SJCRH30 (cell line): ENCODE measurements at places on chromosomes 4 and X.

GRCh38 chr4:138330531-138330930 is 88.4 kb upstream of the SLC7A11 start:
- DNase-seq = no peak

GRCh38 chrX:129581904-129582303 is 41.8 kb downstream of the OCRL start:
- DNase-seq = no peak

- DNase-seq = no peak
These were observed 149.9 kb downstream of the CHIC2 start for GRCh38 chr4:53914313-53915016.

DNA sequence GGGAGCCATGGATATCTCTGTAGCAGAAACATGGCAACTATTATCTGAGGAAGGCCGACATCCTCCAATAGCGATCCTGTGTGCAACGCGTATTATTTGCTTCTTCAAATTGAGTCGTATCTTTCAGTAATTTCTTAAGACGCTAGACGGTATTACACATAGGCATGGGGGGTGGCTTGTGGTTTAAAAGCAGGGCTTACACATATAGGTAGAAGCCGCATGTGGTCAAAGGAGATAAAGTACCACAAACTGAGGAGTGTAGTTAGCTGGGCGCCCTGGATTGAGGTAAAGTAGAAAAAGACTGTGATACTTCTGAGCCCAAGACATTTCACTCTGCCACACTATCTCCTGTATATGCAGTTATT is 94.6 kb downstream of the SORBS2 start:
- DNase-seq = no peak

DNA sequence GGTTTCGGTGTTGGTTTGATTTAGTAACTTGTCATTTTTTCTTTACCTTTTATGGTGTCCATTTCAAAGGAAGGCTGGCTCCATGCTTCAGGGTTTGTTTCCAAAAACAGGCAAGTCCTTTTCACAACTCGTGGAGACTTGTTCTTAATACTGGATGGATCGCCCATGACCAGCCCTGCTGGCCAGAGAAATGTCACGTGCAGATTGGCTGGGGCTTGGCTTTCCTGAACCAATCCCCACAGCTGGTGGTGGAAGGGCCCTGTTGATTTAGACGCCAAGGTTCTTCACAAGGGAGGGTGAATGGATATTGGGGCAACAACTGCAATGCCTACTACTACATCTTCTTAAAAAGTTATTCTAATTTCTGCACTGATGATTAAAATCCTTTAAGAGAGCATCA is 92.6 kb downstream of the SHROOM3 start:
- no peak for DNase-seq

DNA sequence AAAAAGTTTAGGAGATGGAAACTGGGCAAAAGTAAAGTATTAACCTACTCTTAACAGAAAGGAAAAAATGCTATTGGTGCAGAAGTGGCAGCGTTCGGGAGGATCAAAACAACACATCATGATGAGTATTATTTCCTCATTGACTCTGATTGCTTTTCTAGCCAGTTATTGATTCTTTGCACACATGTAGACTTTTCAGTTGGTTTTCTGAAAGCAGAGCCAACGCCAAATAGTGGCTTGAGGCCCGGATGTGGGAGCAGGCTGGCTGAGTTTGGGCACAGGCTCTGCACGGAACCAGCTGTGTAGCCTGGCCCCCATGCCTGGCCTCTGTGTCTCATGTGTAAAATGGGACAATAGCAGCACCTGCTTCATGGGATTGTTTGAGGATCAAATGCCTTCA is 21.8 kb downstream of the STOX2 start:
- DNase-seq = no peak

- no peak for DNase-seq
These were observed 43.9 kb downstream of the RAB40A start for GRCh38 chrX:103475381-103475780.

DNA sequence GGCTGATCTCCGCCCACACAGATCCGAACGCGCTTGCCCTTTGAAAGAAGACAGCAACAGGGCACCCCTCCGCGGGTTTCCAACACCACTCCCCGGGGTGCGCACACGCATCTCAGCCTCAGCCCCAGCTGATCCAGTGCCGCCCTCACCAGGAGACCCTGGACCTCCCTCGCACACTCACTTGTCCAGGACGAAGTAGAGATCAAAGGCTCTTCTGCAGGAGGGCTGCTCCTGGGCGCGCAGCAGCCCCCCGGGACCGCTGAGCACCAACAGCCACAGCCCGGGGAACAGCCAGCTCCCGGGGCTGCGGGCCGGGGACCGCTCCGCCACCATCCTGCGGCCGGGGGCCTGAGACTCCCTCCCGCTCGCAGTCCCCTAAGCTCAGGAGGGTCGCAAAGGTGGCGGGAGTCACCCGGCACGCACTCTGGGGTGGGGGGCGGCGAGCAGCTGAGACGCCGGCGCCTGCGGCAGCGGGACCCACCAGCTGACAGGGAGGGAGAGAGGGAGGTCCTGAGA is 743 bp downstream of the ANTXR2 start:
- DNase-seq = peak; percentile 83

GRCh38 chrX:18351784-18352183 is 2.7 kb downstream of the SCML2 start:
- DNase-seq = no peak

DNA sequence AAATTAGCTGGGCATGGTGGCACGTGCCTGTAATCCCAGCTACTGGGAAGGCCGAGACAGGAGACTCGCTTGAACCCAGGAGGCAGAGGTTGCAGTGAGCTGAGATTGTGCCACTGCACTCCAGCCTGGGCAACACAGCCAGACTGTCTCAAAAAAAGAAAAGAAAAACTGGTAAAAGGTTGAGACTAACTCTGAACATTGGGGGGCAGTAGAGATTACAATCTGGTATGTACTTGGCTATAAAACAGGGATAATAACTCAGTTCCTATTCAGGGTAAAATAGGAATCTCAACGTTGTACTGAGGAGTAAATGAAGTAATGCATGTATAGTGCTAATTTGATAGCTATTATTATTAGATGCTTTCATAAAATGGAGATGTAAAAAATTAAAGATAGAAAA is 12.5 kb upstream of the KLF8 start:
- DNase-seq = peak; percentile 1

GRCh38 chr4:1490654-1491327 is 84.5 kb upstream of the NKX1-1 start:
- DNase-seq = no peak

GRCh38 chr4:29128810-29129209 is 1591.4 kb upstream of the PCDH7 start:
- DNase-seq = no peak
